ENCODE measurements at places on chromosomes 5 and 9.

DNA sequence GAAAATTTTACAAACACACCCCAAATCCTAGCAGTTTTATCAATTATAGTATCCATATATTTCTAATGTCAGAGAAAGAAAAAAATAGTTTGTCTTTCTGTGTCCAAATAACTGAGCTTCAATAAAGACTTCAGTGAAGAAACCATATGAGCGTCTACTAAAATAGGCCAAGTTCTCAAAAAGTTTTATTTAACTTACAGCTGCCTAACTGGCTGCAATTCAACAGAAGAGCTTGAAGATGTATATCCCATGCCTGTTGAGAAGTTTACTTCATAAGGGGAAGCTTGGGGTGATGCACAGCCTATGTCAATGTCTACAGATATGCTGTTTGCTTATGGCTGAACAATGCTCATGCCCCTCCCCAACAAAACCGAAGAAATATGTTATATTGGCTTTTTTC, 43.7 kb upstream of the ELOVL7 start:
- no peak for DNase-seq

DNA sequence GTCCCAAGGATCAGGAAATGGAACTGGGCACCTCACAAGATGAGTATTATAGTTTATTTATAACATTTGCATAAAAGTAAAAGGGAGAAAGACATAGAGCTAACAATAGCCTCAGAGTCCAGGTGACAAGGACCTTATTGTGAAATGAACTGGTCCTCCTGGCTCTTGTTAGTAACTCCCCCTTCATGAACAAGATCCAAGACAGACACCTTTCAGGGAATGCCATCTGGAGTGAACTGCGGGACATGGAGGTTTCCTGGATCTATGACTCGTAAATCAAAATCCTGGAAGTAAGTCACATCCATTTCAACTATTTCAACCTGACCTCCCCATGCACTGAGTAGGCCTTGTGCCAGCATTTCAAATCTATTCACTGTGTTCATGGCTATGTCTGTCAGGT, 129.5 kb upstream of the GAS1 start:
- DNase-seq = no peak

GRCh38 chr9:124448019-124448418, 2.2 kb upstream of the ADGRD2 start:
- no peak for DNase-seq

DNA sequence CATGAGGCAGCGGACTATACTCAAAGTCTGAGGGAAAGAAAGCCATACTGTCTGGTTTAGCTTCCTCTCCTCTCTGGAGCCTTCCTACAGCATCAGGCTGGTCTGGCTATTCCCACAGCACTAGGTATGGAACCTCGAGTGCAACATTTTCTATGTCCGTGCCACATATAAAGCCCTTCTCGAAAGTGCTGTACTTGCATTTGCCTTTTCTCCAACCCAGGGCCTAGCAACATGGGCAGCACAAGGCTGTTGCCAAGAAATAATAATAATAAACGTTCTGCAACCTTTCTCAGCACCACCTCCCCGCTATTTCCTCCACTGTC, 804 bp downstream of the MED10 start:
- no peak for DNase-seq

DNA sequence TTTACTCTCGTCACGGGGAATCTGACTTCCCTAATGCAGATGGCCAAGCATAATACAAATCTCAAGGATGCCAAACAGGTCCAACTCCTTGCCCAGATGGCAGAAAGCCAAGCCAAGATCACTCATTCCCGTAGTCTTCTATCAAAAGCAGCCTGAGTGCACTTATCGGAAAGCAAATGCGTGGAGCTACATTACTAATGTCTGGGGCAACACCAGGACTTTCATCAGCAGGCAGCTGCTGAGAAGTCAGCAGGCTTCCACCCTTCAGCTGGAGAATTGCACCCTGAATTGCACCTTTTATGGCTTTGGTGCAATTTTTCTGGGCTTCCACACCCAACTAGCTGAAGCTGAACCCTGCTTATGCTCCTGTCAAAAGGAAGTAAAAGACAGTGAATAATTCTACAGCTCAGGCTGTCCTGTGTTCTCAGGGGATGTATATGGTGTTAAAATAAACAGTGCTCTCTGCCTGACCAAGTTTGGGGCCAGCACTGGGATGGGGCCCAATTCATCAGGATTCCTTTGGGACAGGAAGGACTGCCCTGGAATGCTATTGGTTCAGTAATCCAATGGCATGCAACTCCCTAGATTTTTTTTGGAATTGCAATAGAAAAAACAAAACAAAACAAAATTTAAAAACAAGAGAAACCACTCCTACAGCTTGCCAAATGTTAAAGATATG, 92.6 kb downstream of the DPYSL3 start:
- no peak for DNase-seq

DNA sequence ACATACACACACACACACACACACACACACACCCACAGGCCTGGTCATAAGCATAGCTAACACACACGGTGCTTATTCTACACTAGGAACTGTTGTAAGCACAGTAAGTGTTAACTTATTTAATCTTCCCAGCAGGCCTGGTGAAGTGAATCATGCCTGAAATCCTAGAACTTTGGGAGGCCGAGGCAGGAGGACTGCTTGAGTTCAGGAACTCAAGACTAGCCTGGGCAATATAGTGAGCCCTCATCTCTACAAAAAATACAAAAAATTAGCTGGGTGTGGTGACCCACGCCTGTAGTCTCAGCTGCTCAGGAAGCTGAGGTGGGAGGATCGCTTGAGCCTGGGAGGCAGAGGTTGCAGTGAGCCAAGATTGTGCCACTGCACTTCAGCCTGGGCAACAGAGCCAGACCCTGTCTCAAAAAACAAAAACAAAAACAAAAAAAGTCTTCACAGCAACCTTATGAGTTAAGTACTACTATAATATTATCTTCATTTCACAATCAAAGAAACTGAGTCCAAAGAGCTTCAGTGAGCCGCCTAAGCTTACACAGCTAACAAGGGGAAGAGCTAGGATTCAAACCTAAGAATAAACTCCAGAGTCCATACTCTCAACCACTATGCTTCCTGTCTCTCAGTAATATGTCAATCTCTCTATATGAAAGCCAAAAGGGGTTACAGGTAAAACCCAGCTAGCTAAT, 2.3 kb downstream of the MEGF9 start:
- DNase-seq = no peak

DNA sequence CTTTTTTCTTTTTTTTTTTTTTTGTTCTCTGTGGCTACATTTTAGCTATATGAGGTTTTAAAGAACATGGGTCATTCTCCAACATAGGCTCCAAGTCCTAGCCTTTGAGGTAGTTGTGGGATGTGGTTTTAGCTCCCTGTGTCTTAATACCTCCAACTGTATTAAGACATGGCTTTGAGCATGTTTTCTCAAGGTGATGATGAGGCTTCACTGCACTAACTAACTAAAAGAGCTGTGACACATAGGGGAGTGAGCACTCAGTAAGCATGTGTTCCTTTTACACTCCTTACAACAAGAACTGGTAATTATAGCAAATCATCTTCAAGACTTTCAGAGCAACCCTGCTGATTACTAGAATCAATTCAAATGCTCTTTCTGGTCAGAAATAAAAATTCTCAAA, 333.6 kb upstream of the CCNH start:
- DNase-seq = no peak

DNA sequence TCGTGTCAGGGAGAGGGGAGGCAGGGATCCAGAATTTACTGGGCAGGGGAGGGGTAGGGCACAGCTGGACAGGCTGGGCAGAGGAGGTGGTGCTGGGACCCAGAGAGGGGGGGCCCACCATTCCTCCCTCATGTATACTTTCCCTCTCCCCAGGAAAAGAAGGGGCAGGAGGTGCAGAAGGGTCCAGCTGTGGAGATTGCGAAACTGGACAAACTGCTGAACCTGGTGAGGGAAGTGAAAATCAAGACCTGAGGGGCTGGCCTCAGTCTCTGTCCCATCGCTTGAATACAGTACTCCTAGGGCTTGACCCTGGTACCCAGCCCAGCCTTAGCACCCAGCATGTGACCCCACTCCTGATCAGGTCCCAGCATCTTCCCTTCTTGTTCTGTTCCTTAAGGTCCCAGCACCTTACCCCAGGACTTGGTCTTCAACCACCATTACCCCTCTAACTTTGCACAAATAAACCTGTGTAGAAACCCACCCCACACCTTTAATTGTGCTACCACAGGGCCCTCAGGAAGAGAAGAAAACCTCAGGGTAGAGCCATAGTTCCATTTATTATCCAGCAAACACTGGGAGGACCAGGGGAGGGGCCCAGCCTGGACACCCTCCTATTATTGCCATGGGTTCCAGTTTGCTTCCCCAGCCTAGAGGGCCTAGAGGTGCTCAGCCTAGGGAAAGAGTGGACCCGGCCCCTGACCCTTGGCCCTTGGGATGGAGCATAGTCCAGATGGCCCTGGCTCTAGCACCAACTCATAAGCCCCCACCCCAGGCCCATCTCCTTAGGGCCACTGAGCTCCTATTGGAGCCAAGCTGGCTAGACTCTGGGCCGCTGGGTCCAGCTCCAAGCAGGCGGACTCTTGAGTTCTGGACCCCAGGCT, 2.0 kb downstream of the ENHO start:
- no peak for DNase-seq

DNA sequence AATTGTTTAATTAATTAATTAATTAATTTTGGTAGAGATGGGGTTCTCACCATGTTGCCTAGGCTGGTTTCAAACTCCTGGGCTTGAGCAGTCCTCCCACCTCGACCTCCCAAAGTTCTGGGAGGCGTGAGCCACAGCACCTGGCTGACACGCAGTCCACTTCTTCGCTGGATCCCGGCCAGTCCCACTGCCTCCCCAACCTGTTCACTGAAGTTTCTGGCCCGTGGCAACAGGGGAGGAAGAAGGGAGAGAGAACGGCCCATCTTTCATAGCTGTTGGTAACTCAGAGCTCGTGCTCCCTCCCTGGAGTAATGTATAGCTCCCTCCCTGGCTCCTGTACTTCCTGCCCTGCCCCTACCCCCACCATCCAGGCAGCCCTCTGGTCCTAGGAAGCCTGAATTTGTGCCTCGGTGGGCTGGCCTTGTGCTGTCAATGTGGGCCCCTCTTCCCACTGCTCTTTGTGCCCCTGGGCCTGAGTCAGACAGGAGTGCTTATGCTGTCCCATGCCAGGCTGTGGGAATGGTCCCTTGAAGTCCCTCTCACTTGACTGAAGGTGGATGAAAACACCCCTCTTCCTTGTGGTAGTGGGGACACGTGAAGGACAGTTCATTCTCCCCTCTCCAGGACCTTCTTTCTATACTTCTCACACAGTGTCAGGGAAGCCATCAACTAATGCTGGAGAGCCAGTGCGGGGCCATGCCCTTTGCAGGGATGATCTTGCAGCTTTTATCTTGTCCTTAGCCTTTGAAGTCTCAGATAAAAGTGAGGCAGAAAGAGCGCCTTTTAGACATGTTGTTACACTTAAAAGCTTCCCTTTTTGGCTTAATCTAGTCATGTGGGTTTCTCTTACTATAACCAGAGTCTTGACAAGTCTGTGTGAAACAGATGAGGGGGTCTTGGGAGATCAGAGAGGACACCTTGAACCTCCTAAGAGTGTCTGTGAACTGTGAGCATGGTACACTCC, 38.1 kb downstream of the ANGPTL2 start:
- no peak for DNase-seq
